ENCODE measurements at places on chromosomes 7 and 10.

- DNase-seq, result no peak
Observed at GRCh38 chr10:62063795-62064472, 162.4 kb downstream of the ARID5B start.

- no peak for DNase-seq
Observed at GRCh38 chr7:76383089-76383944, 24.5 kb upstream of the YWHAG start.

- DNase-seq, result no peak
Observed at GRCh38 chr7:80095545-80095944, 39.1 kb upstream of the GNAI1 start.

DNA sequence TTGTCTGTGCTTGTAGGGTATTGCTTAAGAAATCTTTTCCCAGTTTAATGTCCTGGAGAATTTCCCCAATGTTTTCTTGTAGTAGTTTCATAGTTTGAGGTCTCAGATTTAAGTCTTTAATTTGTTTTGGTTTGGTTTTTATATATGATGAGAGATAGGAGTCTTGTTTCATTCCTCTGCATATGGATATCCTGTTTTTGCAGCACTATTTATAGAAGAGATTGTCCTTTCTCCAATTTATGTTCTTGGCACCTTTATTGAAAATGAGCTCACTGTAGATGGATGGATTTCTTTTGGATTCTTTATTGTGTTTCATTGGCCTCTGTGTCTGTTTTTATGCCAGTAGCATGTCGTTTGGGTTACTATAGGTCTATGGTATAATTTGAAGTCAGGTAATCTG lies 20.2 kb downstream of the ADIRF start:
- no peak for DNase-seq

DNA sequence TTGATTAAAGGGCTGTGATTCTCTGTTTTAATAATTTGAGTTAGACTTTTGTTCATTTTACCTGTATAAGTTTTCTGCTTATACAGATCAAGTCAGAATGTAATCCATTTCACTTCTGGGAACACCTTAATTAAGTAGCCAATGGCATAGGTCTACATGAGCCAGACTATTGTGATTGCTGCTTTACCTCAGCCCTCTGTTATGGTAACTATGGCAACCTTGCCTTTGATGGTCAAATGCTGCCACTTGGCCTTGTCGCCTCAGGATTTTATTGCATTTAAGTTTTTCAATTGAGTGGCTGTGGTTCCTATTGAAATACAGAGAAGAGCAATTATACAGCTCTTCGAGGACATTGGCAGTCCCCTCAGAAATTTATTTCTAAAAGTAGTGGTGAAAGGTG lies 64.3 kb upstream of the TMEM106B start:
- DNase-seq, result no peak

DNA sequence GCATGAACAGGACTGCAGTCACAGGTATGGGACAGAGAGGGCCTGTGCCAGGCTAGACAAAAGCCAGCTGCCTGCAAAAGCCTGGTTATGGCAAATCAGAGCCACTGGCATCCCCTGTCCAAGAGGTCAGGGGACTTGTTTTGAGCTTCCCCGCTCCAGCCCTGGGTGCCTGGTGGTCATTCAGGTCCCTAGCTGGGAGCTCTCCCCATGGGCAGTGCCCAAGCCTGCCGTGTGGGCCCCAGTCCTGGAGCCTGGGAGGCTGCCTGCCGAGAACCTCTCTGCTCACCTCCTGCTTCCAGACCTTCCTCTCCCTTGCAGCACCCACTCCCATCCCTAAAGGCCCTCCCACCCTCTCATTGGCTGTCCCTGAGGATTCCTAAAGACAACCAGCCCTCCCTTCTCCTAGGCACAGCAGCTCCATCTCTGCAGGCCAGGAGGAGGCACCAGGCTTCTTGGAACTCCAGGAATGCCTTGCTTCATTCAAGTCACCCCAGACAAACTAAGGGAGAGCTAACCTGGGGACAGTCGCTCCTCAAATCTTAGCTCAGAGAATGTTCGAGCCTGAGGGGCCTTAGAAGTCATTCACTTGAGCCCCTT lies 150.6 kb downstream of the C10orf105 start:
- no peak for DNase-seq

GRCh38 chr10:44978570-44979280 lies at the start of gene DEPP1:
DEPP1 (minus strand) TSS chr10:44978809; CDS start chr10:44978030, 779 bp downstream.
- peak; percentile 86 for DNase-seq

GRCh38 chr10:79266084-79266483 lies 81.2 kb upstream of the PPIF start:
- no peak for DNase-seq

- no peak for DNase-seq
Observed at GRCh38 chr10:6593241-6593671, 13.2 kb upstream of the PRKCQ start.

- DNase-seq, result no peak
Observed at GRCh38 chr7:102220960-102221800, 65.5 kb upstream of the SH2B2 start.

DNA sequence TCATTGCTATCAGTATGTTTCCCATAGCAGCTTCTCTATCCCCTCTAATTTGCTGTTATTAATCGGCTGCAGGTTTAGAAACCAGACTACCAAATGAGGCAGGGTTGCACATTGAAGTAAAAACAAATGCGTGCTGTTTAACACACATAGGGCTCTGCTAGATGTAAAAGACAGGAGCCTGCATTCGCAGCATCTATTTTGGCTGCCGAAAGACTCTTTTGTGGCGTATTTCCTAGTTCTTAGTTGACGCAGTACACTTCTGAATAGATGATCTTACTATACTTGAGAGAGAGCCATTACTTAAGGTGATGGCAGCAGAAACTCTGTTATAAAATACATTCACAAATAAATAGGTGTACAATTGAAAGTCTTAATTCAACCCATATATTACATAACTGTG lies 21.4 kb downstream of the SGCE start:
- no peak for DNase-seq

DNA sequence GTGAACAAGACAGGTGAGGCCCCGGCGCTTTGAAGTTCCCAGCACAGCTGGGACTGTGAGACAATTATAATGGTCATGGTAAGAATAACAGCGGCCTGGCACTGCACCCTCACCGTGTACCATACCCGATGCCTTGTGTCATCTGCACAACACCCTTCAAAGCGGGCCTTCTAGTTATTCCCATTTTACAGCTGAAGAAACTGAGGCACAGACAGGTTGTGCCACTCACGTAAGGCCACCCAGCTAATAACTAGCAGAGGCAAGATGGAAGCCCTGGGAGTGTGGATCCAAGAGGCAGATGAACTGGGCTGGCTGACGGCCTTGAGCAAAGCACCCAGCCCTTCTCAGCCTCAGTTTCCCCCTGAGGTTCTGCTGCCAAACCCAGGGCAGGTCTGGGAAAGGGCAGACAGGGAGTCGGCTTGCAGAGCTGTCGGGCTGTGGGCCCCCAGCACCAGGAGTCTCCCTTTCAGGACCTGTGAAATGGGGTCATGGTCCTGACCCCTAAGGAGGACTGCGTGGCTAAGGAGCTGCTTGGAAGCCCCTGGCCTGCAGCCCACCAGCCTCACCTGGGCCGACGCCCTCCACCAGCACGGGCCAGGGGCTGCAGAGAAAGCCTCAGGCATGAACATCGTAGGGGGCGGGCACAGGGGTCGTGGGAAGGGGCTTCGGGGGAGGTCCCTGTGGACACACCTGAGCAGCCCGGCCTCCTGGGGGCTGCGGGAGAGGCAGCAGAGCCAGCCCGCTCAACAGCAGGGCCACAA lies 15.3 kb upstream of the LFNG start:
- DNase-seq, result no peak

DNA sequence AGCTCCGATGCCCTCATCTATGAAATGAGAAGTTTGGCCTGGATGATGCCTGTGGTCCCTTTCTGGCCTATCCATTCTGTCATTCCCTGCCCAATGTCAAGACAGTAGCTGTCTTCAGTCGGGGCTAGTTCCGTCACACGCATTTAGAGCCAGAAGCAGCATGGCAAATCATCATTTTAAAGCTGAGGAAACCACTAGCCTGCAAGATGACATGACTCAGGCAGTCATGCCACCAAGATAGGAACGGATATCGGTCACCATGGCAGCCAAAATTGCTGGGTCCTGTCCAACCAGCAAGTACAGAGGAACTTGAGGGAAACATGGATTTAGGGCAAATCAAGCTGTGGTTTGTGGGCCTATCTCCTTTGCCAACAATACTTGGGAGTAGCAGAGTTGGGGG lies 64.5 kb upstream of the MRLN start:
- DNase-seq, result no peak

DNA sequence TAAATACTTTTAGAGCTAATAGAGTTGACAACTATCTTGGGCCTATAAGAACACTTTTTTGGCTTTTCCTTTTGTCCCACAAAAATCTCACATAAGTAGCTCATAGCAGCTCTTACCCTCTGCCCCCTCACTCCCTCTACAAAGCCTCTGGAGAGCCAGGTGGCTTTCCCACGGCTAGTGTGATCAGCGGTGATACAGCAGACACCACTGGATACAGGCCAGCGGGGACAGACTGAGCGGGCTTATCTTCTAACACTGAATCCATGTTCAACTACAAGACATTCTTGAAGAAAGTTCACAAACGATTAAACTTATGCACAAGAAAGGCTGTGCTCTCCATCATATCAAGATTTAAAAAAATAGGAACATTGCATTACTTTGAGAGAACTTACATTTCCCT lies 377.2 kb downstream of the PARD3 start:
- no peak for DNase-seq

- DNase-seq, result no peak
Observed at GRCh38 chr10:72753760-72754231, 61.9 kb downstream of the MCU start.

DNA sequence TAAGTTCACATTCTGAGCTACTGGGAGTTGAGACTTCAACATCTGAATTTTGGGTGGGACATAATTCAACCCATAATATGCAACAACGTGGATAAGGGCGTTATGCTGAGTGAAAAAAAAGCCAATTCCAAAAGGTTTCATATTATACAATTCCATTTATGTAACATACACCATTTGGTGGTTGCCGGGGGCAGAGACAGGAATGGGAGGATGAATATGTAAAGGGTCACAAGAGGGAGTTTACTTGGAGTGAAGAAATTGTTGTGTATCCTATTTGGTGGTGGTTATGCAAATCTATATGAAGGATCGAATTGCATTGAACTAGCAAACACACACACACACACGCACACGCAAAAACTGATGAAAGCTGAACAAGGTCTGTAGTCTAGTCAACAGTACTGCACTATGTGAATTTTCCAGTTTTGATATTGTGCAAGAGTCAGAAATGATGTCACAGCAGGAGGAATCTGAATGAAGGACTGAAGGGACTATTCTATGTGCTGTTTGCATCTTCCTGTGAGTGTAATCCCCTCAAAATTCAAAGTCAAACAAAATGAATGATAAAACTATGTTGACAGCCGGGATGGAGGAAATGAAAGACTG lies 249.2 kb upstream of the HABP2 start:
- DNase-seq, result no peak

DNA sequence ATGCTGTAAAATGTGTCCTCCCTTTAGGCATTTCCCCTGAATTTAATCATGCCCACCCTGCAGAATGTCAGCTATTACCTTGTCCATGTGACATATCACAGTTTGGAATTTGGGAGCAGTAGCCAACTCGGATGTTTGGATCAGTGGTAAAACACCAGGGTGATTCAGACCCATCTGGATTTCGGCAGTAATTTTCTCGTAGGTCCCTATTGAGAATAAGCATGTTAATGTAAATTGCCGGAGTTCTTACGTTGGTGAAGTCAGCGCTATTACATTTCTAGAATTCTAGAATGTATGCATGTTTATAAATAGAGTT lies 44.1 kb downstream of the HGF start:
- no peak for DNase-seq

GRCh38 chr7:66591799-66592596 lies 36.7 kb upstream of the KCTD7 start:
- DNase-seq, result peak; percentile 37

DNA sequence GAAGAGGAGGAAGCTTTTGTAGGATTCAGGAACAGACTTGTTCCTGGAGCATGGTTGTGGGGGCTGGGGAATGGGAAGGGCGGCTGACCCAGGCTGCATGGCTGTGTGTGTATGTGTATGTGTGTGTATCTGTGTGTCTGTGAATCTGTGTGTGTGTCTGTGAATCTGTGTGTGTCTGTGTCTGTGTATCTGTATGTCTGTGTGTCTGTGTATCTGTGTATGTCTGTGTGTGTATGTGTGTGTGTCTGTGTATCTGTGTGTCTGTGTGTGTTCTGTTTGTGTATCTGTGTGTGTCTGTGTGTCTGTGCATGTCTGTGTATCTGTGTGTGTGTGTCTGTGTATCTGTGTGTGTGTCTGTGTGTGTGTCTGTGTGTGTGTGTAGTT lies 6.6 kb upstream of the STX1A start:
- DNase-seq, result no peak

GRCh38 chr7:19754521-19755116 lies 18.8 kb downstream of the TMEM196 start:
- peak; percentile 40 for DNase-seq

DNA sequence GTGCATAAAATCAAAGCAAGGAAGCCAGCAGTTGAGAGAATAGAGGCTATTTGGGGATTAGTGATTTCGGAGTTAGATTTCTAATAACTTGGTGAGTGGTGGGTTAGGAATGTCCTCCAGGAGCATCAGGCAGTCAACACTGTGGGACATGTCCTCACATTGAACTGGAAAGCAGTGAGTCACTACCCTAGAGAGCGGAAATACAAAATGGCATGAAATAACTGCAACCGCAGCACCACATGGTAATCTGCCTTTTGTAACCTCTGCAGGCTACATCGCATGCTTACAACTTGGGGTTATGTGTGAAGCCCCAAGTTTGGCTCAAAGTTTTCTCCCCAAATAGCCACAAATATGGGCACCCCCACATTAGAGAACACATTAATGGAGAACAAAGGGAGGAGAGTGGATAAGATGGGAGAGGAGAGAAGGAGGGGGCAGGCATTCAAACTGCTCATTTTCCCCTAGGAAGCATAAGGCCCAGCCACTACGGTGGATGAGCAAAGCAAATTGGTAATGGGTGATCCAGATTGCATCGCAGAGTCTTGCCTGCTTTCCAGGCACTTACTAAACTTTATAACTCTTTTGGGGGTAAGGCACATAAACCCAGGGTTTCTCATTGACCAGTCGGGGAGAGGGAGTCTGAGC lies 22.0 kb upstream of the SLF2 start:
- peak; percentile 65 for DNase-seq

DNA sequence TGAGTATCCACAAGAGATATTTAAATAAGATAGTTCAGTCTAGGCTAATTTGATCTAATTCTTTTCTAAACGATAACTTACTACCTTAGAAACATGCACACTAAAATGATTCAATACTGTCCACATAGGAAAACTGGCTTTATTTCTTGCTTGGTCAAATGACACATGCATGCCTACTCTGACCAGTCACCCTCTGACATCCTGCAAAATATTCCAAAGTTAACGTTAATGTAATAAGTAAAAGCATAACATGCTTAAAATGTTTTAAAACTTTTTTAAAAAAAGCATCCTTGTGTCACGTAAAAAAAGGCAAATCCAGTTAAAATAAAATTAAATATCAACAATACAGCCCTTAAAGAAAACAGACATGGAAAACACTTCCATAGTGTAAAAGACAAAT lies 70.2 kb downstream of the UBE2H start:
- no peak for DNase-seq
